Epithelial cell of esophagus (primary cell): ENCODE measurements at places on chromosomes 4 and X.

GRCh38 chr4:91035276-91035675 is 908.1 kb downstream of the CCSER1 start:
- DNase-seq, result no peak

DNA sequence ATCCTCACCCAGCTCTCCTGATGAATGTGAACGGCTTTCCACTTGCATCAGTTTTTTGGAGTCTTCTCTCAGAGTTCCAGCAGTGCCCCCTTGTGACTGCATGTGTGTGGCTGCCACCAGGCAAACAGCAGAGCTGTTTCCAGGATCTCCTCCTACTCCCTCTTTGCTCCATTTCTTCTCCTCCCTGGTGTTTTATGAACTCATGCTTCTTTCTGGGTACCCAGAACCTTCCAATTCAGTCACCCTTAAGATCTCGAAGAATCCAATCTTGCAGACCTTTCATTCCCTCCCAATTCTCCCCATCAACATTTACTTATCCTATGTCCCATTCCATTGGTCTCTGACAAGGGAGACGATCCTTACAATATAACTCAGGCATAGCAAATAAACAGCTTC is 6.8 kb upstream of the TCEANC start:
- peak; percentile 56 for DNase-seq

GRCh38 chrX:18725310-18725943 is 18.0 kb downstream of the PPEF1 start:
- no peak for DNase-seq

GRCh38 chrX:139680356-139680755 is 27.6 kb downstream of the MCF2 start:
- DNase-seq, result peak; percentile 58

GRCh38 chr4:71231129-71232055 is 107.4 kb upstream of the SLC4A4 start:
- peak; percentile 58 for DNase-seq

DNA sequence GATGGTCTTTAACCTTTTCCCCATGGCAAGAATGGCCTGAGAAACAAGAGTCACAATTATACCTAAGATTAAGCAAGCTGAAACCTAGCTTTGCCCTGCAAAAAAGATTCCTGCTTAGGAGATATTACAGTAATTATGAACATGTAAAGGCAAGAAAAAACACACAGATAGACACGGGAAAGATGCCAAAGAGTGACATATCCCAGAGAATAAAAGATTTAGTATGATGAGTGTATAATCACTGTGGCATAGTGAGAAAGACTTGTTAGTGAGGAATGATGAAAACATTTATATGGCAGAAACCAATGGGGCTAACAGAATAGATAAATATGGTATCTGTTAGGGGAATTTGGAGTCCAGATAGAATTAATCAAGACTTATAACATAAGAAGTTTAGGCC is 29.6 kb upstream of the TASL start:
- DNase-seq, result peak; percentile 88

DNA sequence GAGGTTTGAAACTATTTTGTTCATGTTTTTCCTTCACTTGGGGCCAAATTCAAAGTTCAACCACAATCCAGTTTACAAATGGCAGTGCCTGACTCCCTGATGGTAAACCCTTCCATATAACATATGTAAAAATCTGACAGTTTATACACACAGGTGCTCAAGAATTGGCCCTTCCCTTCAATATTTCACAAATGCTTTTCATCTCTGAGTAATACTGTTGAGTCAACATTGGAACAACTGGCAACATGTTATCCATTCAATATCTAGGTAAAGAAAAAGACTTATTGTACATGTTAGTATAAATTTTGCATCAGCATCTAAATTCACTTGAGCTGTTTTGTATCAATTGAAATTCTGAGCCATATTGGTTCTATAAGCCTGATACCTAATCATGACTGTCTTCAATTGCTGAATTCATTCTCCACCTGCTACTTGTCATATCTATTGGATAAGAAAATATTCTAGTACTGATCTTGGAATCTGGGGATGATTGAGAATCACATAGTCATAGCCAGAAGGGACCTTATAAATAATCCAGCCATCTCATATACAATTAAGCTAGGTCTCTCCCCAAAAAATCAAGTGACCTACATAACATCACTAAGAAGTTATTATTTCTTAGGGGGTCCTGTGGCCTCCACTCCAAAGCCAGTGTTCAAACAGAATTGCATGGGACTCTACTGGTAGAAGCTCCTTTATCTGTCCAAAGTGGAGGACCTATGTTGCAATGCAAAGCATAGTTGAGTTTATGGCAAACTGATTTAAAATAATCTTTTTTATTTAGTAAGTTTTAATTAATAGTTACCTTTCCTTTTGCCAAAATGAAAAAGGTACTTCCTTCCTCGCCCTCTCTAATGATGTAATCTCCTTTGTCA is 61.9 kb downstream of the PRKG2 start:
- peak; percentile 83 for DNase-seq

- no peak for DNase-seq
Measured at GRCh38 chr4:138702190-138702824, 313.3 kb upstream of the NOCT start.

- DNase-seq, result no peak
Measured at GRCh38 chr4:67456577-67457196, 88.6 kb downstream of the CENPC start.

GRCh38 chr4:10013722-10014121 is 7.6 kb downstream of the SLC2A9 start:
- peak; percentile 72 for DNase-seq

GRCh38 chr4:19523964-19524363 is 727.7 kb upstream of the SLIT2 start:
- peak; percentile 4 for DNase-seq

GRCh38 chr4:88458104-88458740 is 1.3 kb downstream of the HERC5 start:
- no peak for DNase-seq

GRCh38 chrX:11967986-11968869 is 170.0 kb upstream of the FRMPD4 start:
- DNase-seq, result peak; percentile 53

DNA sequence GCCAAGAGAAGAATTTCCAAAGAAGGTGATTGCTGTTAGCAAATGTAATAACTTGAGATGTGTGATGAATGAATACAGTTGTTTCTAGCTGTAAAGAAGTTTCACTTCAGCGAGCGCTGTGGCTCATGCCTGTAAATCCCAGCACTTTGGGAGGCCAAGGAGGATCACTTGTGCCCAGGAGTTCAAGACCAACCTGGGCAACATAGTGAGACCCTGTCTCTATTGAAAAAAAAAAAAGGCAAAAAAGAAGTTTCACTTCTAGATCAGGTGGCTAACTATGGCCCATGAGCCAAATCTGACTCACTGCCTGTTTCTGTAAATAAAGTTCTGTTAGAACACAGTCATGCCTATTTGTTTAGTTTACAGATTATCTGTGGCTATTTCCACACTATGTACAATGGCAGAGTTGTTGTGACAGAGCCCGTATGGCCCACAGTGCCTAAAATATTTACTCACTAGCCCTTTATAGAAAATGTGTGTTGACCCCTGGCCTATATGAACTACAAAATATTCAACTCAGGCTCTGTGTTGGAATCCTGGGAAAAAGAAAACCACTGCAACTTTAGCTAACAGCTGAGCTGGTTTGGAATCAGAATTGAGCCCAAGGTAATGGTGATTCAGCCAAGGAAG is 54.1 kb upstream of the PRPS1 start:
- DNase-seq, result peak; percentile 74

- no peak for DNase-seq
Measured at GRCh38 chr4:75630937-75631329, 605 bp upstream of the CDKL2 start.

DNA sequence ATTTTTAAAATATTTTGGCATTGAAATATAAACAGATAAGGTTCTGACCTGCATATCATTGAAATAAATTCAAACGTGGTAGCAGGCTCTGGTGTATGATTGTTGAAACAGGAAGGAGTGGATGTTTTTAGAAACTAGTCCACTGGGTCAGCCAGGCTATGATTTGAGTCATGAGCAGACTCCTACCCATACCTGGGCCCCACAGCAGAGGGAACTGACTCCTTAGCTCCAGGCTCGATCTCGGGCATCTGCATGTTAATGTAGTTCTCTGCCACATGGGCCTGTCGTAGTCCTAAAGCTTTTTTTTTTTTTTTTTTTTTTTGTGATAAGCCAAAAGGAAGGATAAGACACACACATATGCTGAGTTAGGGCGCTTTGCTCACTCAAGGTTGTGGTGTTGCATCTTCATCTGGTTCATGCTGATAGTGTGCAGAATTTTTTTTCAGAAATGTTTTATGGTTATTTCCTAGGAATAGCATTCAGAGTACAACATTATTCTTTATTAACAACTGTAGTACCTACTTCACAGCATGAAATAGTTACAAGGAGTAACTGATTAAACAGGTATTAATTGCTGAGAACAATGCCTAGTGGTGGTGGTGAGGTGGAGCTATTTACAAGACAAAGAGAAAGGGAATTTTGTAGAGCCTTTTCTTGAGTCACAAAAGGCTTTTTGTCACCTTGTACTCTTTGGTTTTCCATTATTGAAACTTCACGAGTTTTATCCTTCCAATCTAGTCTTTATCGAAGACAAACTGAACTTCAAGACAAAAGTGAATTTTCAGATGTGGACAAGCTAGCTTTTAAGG is 27.3 kb downstream of the OFD1 start:
- peak; percentile 11 for DNase-seq

- peak; percentile 1 for DNase-seq
Measured at GRCh38 chr4:105246712-105247111, 100.0 kb downstream of the TET2 start.

DNA sequence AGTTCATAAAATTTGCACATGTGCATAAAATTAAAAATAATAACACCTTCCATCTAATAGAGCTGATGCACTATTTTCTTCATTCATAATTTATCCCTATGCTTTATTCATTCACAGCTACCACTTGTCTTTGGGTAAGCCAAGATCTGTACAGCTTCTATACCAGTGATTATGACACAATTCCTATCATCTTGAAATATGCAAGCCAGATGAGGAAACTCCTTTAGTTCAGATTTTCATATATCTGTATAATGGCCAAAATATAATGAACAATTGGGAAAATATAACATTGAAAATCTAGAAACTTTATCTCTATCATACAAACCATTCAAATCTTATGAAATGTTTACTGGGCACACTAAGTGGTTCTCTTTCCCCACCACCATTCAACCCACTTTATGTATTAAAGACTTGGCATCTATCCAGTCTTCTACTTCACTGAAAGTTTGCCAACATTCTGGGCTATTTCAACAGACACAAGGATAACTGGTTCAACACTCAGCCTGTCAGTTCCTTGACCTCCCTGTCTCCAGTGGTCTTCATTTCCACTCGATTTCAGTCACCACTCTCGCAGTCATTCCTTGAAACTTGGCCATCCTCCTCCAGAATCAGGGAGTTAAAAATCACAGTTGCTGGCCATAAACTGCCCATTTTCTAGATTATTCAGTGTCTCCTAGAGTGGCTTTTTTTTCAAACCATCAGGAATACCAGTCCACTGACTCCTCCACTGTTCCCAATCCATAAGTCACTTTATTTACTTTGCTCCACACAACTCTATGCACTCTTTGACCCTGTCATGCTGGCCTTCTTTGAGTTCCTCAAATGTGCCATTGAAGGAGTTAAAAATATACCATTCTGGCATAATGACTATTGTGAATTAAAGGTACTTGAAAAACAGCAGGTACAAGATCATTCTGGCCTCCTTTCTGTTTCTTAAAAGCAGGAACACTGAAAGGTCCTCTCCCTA is 85.5 kb downstream of the CAMK2D start:
- peak; percentile 45 for DNase-seq

DNA sequence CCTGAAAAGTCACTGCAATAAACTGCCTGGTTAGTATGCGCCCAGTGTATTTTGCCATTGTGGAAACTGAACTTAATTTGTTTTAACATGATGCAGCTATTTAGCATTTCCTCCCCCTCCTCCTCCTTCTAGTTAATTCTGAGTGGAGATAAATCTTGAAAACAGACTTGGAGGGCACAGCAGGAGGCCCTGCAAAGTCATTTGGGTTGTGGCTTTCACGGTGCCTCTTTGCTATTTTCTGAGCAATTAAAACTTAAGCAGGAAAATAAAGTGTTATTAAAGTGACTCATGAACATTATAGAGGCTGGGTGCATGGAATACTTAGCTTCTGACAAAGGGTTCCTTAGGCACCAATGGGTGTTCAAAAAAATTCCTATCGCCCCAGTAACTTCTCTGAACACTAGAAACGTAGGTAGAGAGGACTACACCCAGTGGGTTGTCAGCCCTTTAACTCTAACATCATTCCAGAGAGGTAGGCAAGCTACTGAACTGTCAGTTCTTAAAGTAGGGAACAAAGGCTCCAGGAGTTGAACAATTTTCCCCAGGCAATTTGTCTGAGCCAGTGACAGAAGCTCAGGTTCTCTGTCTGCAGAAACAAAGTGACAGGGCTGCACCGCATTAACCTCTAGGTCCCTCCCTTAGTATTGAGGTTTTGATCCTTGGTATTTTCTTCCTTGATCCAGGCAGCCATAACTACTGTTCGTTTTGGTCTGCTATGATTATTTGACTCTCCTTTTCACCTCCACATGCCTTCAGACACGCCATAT is 158.3 kb upstream of the KIT start:
- peak; percentile 58 for DNase-seq

GRCh38 chrX:55450259-55450658 is 1.7 kb upstream of the MAGEH1 start:
- DNase-seq, result peak; percentile 3

DNA sequence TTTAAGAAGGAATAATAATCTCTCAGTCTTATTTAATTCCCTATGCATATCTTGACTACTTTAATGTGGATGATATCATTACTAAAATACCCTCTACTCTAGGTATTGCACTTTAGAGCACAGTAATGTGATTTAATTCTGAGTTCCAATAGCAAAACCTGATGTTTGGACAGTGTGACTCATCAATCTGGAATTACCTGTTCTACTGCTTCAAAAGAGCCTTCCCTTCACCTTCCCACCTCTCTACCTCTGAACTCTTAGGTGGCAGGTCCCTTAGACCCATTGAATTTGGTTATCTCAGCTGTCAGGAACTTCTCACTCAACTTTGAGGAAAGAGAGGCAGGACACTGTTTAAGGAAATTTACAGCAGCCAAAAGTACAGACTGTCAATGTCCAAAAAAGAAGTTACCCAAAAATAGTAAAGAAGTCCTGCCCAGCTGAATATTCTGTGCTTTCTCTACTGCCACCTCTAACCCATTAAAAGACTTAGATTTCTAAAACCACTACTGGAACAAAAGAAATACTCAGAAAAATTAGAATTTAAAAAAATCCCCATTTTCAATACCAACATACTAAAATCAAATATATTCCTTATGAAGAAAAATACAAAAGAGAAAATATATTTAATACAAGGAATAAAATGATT is 123.1 kb upstream of the GPM6A start:
- peak; percentile 83 for DNase-seq

DNA sequence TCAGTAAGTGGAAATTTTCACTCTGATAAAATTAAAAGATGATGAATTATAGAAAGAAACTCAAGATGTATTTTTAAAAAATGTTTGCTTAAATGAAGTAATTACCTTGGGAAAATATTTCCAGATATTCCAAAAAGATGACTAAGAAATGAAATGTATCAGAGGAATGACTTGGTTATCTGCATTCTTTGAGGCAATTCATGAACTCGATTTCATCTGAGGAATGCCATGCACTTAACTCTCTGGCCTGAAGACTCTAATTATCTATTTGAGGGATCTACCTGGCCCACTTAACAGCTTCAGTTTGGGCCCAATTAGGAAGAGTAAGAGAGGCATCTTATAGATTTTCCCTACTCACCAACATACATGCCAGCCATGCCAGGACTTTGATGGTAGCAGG is 182.3 kb downstream of the INPP4B start:
- DNase-seq, result no peak

- DNase-seq, result no peak
Measured at GRCh38 chr4:96355414-96355813, 515.5 kb downstream of the PDHA2 start.
